Activated T-helper 9 cell treated with anti-CD3 and anti-CD28 coated beads, Interleukin-2, amount 50 U/mL, for 16 hours (primary cell): ENCODE measurements at places on chromosomes 1 and 21.

DNA sequence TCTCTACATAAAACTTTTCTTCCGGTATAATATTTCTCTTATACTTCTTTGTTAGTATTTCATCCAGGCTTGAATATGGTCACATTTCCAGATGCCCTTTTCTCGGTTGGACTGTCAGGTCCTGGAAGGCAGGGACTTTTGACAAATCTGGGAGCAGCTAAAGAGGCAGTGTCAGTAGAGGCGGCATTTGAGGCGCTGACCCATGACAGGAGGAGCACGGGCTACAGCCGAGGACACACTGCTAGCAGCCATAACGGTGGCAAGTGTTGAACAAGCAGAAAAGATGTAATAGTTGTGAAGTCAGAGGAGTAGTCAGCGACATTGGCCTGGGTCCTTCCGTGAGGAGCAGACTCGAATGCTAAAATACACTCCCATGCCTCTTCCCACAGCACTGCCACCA lies 14.5 kb upstream of the NRIP1 start:
- DNase-seq: no peak

DNA sequence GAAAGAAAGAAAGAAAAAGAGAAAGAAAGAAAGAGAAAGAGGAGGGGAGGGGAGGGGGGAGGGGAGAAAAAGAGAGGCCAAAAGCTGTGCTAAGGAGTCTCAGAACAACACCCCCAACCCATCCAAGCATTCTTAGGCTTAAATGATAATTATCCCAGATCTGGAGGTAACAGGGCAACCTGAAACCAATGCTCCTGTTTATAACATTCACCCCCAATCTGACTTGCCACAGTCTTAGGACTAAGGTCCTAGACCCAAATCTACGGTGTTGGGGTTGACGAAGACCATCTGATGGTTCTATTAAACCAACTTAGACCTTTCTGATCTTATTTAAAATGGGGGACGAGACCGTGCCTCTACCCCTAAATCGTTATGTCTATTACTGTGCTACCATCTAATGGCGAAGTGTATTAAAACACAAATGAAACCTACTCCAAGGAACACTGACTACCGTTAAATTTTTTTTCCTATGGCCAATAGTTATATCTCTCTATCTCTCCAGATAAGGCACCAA lies 119.3 kb upstream of the CDC42BPA start:
- no peak for DNase-seq

GRCh38 chr1:161905269-161905884 lies 118.3 kb downstream of the OLFML2B start:
- DNase-seq: no peak

GRCh38 chr1:226631229-226632000 lies 82.9 kb downstream of the STUM start:
- DNase-seq: no peak

DNA sequence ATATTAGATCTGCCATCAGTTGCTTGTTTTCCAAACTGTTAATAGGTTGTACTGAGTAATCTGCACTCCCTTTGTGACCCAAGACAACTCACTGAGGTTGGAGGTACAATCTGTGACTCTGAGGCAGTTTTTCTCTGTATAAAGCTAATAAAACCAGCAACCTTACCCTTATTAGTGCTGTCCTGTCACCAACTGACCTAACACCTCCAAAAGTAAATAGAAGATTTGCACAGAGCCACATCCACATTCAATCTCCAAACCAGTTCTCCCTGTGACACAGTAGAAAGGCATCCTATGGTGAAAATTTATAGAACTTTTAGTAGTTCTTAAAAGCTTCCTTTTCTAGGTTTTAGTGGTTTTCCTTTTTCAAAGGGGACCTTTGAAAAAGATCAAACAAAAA lies 140.4 kb upstream of the ADGRL2 start:
- no peak for DNase-seq
